GM12878 (cell line): ENCODE measurements at places on chromosomes 5 and 9.

- DNase-seq: no peak
Measured at GRCh38 chr9:105860516-105860915, 166.2 kb downstream of the TMEM38B start.

GRCh38 chr9:129737479-129738274 is 15.2 kb downstream of the PTGES start:
- peak; percentile 24 for DNase-seq

DNA sequence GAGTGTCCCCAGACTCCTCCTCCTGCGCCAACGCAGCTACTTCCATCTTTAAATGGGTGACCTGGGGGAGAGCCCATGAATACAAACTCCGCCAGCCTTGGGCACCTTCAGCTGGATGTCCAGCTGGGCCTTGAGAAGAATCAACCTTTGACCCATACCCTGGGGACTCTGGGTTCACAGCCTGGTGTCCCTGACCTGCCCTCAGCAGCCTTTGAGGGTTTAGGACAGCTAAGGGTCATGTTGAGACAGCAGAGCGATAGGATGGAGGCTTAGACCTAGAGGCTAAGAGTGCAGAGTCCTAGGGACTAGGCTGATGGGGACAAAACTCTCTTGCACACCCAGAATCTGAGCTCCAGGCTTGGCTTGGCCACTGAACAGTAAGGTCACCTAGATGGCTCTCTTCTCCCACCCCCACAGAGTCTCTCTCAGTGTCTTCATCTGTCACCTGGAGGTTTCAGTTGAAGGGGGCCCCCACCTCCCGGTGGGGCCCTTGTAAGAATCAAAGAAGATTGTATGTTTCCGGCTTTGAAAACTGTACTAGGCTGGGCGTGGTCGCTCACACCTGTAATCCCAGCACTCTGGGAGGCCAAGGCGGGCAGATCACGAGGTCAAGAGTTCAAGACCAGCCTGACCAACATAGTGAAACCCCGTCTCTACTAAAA is 6.7 kb upstream of the AQP3 start:
- DNase-seq: no peak

- DNase-seq: no peak
Measured at GRCh38 chr5:41410307-41410706, 100.1 kb downstream of the PLCXD3 start.

DNA sequence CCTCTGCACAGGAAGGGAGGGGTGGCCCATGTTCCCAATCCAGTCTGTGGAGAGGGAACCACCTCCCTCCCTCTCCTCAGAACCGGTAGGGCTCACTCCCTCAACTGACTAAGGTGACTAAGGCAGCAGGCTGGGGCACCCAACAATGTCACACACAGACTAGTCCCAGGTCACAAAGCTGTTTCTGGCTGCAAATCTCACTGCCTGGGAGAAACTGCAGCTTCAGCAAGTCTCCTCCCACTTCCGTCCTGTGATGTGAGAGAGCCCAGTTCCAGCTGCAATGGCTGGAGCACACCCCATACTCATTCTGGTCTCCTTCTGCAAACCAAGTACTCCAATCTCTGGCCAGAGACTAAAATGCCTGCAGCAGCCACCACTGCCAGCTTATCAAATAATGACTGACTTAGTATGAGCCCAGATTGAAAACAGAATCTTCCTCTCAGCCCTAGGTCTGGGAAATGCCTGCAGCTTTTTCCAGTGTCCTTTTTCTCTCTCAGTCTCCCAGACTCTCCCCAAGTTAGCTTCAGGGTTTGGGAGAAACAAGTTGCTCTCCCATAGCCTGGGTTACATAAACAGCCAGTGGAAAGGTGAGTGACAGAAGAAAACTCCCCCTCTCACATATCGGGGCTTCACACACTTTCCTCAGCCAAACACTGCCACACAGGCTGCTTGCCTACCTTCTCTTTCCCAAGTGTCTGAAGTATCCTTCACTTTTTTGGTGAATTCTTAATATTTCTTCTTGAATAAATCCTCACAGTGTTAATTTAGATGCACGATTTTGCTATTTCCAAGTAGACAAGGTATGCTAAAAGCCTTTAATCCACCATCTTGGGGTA is 247.4 kb upstream of the RASA1 start:
- peak; percentile 47 for DNase-seq

DNA sequence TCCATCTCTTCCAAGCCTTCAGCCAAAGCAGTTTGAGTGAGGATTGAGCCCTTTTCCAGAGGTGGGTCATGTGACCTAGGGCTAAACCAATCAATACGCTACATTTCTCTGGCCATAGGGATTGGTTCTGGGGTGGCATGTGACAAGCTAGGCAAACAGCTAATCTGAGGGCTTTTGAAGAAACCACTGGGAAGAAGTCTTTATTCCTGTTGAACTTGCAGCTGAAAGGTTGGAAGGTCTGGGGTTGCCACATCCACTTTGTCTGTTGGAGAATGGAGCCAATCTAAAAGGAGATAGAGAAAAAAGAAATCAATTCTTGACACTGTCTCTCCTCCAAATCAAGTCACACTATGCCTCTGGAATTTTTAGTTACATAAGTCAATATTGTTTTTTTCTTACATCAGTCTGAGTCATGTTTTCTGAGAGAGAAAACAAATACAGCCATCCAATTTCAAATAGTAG is 637.8 kb upstream of the WWC1 start:
- DNase-seq: no peak

DNA sequence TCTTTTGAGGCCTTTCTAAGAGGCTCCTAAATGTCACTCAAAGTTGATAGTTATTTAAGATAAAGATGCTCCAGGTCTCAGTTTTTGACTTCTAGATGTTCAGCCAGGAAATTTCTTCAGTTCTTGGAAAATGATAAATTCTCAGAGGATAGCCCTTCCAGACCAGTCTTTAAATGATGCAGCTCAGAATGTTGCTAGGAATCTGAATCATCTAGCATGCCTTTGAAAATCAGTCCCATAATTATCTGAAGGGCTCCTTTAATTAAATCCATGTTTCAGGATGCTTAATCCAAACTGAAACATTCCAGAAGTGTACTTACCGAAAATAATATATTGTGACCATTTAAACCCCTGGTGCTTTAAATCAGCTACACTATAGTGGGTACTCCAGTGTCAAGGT is 107.5 kb upstream of the FBN2 start:
- DNase-seq: no peak

DNA sequence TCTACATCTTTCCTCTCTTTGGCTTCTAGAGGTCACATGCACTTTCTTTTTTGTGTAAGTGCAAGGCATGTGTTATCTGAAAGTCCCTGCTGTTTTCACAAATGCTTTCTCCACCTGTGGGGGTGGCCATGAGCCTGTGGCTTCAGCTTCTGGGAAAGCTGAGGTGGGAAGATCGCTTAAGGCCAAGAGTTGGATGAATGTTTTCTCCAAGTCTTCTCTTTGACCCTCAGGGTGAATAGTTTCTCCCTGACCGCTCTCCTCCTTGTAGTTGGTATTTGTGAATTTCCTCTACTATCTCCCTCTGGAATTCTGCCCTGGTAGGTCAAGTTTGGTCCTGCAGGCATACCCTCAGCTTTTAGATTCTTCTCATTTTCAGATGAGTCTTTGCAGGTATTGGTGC is 74.2 kb downstream of the UGCG start:
- no peak for DNase-seq

DNA sequence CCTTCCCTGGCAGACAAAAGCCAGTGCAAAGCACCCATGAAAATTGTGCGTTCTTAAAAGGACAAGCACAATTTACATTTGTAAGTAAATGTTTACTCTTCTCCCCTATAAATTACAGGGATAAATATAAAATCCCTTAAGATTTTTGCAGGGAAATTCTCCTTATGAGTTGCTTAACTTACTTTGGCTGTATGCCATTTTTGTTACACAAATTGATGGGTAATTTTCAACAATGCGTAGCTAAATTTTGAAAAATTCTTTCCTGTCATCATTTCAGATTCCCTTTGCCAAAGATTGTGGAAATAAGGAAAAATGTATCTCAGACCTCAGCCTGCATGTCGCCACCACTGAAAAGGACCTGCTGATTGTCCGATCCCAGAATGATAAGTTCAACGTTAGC is 64.2 kb upstream of the ITGA2 start:
- no peak for DNase-seq

DNA sequence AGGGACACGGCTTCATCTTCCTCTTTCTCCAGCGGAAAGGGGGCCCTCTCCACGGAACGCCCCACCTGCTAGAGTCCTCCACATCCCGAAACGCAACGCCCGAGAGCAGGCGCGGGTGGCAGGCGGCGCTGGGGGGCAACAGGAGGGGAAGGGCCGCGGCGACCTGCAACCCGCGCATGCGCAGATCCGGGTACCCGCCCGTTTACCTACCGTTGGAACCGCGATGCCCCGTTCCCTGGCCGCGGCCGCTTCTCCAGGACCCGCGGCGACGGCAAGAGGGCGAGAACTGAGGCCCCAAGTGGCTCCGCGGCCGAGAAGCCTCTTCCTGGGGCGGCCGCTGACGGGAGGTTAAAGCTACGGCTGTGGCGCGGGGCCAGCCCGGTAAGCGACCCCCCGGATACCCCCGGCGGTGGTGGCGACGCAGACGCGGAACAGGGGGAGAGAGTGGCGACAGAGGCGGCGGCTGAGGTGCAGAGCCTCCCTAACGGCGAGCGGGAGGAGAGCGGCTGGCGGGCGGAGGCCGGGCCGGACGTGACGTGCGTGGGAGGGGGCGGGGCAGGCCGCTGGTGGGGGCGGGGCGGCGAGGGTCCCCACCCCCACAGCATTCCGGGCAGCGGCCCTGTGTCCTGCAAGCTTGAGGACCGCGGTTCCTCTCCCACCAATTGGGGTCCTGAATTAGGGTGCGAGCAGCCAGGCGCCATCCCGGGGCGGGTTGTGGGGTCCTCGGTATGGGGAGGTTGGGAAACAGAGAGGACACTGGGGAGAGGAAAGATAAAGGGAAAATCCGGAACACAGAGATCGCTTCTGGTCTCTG is at the start of gene FAM13B:
TSS of gene FAM13B (minus strand) at position 508 of the 814 bp plus-strand sequence. CDS start 13,968 bp downstream, outside the sequence.
- no peak for DNase-seq

DNA sequence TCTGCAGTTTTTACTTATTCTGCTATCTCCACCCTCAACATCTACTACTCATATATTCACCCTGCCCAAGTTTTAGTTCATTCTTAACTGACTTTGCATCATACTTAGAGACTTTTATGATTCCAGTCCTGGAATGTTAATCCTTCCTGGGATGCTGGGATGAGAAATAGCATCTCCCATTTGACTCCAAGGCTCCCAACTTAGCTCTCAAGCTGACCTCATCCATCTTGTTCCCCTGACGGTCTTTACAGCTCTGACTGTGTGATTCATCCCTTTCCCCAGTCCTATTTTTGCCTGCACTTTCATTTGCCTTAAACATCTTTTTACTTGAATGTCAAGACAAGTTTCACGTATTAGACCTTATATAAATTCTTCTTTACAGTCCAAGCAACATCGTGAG is 297.8 kb downstream of the EPB41L4A start:
- no peak for DNase-seq

DNA sequence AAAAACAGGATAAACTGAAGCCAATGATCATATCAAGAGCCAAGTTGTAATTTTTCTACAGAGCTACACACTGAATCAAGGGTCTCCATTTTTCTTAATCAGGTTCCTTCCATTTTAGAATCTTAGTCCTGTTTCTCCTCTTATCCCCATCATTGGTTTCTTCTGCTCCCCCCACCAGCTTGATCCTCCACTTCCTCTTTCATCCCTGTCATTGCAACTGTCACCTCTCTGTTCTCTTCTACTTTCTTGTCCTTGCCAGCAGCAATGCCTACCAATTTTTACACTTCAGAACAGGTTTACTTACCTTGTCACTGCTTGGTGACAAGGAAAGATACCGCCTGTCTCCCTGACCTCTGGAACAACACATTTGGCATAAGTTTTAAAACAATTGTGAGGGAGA is 97.3 kb downstream of the CFAP90 start:
- DNase-seq: no peak

GRCh38 chr9:1208157-1208556 is 158.0 kb downstream of the DMRT2 start:
- DNase-seq: no peak

DNA sequence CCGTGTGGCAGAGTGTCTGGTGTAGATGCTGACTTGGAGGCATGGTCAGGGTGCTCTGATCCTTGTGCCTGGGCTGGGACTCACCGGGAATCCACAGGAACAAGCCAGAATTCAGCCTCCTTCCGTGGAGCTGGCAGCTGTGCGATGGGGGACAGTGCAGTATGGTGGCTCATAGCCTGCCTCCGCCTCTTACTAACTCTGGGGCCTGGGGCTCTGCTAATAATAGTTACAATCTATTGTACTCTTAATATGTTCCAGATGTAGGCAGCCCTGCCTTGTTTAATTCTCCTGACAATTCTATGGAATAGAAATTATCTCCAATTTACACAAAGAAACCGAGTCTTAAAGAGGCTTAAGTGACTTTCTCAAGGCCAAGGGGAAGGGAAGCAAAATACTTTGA is 77.6 kb downstream of the PCDH1 start:
- DNase-seq: no peak

- DNase-seq: no peak
Measured at GRCh38 chr5:32095261-32095671, 78.9 kb downstream of the GOLPH3 start.

GRCh38 chr5:109180668-109181067 is 229.1 kb downstream of the PJA2 start:
- DNase-seq: no peak

DNA sequence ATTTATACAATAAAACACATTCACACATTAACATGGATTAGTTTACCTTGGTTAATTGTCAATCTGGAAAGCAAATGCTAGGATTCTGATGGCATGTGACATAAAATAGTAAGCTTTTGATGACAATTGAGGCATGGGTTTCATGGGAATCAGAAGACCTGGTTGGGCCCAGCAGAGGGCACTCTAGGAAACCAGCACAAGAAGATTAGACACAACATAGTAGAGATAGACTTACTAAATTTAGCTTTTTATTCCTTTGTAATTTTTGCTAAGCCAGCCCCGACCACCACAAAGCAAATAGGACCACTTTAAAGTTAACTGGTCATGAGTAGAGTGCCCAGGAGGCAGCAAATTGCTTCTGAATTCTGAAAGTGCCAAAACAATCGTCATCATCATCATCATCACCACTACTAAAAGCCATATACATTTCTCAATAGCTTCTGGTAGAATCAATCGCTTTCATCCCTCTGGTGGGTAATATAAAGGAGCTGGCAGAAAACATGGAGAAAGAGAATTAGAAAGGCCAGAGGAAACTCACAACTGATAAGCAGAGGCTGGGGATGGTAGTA is 163.2 kb downstream of the ARRDC3 start:
- DNase-seq: no peak

DNA sequence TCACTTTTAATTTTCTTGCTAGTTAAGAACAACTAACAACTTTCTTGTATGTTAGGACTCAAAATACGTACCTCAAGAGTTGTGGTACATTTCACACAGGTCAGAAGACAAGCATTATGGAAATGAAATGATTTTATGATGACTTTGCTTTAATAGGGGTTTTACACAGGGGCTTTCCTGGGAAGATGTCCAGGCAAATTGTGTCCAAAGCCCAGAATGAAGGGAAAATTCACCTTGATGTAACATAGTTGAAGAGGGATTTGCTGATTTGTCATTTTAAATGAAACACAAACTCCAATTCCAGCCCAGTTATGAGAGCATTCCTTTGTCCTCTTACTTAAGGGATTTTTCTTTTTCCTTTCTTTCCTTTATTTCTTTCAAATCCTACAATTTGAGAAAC is 89.2 kb downstream of the ARL15 start:
- DNase-seq: no peak
